ENCODE measurements at places on chromosomes 7 and 10. TPM values are rescaled to one million over a fixed set of nuclear protein-coding genes. Genes with fewer than 3 reads are reported as not detected.

- no peak for DNase-seq
These were observed 76.8 kb downstream of the VIPR2 start for GRCh38 chr7:159067576-159068487.

The THNSL1 gene
- 2.9 TPM for total RNA-seq

GRCh38 chr10:45375716-45376231 is 1.8 kb downstream of the ALOX5 start:
- no peak for DNase-seq

The SVOPL gene
- not detected for total RNA-seq

DNA sequence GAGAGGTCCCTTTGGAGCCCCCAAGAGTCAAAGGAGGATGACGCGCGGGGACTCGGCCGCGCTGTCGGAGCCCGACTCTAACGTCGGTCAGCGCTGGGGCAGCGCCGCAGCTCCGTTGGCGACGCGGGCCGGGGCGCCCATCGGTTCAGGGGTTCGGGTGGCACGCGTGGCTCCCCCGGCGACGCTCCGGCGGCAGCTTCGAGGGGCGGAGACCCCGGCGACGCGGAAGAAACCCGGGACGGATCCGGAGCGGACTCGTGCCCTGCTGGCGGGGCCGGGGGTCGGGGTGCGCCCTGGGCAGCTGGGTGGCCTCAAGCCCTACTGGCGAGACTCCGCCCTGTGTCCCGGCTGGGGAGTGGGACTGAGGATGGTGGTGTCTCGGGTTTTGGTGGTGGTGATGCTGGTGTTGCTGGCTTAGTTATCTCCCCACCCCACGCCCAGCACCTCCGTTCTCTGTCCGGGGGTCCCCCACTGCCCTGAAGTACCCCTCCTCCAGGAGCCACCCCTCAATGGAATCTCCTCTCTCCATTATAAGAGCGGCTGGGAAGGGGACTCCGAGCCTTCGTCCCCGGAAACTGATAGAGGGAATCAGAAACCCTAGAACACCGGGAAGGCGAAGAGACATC is at the start of gene NAT16:
Gene NAT16 (minus strand): TSS at position 164 of the 626 bp plus-strand sequence. CDS start 5,486 bp downstream, outside the sequence.
- DNase-seq = peak; percentile 55

GRCh38 chr10:48417374-48417773 is 110.9 kb downstream of the MAPK8 start:
- DNase-seq = no peak

GRCh38 chr7:30896036-30896435 is 15.6 kb upstream of the AQP1 start:
- no peak for DNase-seq

- no peak for DNase-seq
These were observed 169.6 kb downstream of the SRPK2 start for GRCh38 chr7:105218939-105219770.

The CCDC172 gene
- total RNA-seq = not detected

GRCh38 chr10:47376522-47377220 is 7.4 kb downstream of the ZNF488 start:
- no peak for DNase-seq

The TMEM273 gene
- 0.39 TPM for total RNA-seq

- DNase-seq = no peak
These were observed 2.3 kb downstream of the GRM8 start for GRCh38 chr7:127250312-127251035.

DNA sequence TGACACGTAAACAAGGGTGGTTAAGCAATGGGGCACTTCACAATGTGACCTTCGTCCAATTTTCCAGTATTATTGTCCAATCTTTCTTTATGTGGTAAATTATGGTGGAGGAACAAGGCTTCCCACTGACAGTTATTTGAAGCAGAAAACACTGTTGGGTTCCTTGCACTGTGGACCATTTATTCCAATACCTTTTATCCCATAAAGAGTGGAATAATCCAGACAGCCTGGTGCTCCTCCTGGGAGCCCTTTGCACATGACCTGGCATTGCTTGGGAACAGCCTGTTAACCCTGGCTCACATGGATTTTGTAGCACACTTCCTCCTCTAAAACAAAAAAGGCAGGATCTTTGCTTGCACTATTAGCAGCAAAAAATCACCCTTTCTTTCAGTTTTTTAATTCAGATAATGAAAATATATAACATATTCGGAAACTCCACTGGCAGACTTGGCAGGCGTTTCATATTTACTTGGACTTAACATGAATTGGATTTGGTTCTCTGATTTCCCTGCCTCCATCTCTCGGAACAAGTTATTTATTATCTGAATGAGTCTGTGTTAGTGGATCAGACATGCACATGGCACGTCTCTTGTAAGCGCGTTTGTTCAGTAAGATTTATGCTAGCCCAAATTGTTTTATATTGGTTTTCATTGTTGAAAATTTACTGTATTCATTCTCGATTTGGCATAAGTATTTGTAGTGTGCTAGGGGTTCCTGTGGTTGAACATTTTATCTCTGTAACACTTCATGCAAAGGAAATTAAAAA is 59.3 kb downstream of the BMPER start:
- no peak for DNase-seq

The RADIL gene
- 31.3 TPM for total RNA-seq

DNA sequence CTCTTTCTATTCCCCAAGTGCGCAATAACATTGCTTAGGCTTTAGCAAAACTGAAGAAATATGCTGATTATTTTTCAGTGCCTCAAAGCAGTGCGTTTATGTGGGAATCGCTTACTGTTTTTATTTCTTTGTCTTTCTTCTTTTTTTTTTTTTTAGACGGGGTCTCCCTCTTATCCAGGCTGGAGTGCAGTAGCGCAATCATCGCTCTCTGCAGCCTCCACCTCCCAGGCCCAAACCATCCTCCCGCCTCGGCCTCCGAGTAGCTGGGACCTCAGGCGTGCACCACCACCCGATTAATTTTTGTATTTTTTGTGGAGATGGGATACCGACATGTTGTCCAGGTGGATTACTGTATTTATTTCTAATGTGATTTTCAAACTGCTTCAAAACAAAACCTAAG is 1.2 kb downstream of the DENND10 start:
- DNase-seq = no peak

GRCh38 chr10:93475227-93475626 is 6.9 kb downstream of the MYOF start:
- DNase-seq = no peak

The SYT15 gene
- total RNA-seq = 2.5 TPM

DNA sequence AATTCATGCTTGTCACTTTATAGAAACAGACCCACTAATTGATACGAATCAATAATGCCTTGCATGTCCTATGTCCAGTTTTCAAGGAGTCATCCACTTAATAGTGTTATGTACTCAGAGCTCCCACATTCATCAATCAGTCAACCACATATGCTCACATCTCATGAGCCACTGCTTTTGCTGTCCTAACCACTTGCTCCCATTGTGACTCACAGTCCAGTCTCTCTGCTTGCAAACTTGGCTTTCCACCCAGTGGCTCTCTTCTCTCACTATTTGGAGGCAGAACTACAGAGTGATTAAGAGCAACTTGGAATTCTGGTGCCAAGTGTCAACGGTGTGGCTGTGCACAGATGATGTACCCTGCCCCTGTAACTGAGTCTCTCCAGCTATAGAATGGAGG is 166.0 kb downstream of the SNX13 start:
- DNase-seq = no peak

DNA sequence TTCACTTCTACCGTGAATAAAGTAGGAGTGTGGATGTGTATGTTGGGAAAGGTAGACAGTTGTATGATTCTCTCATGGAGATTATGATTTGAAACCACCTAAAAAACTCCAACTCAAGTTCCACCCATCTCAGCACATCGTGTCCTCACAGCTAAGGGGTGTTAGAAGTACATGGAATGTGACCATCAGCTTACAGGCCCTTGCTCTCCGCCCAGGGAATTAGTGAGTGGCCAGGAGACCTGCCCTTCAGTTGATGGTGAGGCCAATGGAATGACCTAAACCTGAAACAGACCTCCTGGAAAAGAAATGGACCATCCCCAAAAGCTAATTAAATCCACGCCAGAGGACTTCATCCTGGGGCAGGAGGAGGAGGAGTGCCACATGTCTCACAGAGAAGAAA is 2.1 kb upstream of the WNT2 start:
- DNase-seq = no peak

DNA sequence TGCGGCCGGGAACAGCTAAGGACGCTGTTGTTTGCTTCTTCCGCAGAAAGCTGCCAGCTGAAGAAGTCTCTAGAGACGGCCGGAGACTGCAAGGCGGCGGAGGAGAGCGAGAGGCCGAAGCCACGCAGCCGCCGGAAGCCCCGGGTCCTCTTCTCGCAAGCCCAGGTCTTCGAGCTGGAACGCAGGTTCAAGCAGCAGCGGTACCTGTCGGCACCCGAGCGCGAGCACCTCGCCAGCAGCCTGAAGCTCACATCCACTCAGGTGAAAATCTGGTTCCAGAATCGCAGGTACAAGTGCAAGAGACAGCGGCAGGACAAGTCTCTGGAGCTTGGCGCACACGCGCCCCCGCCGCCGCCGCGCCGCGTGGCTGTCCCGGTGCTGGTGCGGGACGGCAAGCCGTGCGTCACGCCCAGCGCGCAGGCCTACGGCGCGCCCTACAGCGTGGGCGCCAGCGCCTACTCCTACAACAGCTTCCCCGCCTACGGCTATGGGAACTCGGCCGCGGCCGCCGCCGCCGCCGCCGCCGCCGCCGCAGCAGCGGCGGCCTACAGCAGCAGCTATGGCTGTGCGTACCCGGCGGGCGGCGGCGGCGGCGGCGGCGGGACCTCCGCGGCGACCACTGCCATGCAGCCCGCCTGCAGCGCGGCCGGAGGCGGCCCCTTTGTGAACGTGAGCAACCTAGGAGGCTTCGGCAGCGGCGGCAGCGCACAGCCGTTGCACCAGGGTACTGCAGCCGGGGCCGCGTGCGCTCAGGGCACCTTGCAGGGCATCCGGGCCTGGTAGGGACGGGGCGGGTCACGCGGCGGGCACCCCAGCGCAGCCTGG is 2.4 kb downstream of the NKX2-3 start:
- DNase-seq = peak; percentile 65

The ACTL6B gene
- 95.2 TPM for total RNA-seq

DNA sequence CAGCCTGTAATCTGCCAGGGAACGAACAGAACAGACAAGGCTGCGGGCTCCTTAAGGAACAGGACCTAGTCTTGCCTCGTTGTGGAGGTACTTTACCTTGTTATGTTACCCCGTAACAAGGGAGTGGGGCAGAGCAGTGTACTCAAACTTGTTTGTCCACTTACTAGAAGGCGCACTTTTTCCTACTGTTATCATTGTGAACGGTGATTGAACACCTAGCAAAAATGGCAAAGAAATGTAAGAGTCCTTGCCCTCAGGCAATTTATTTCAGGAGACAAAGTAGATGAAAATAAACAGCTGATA is 620 bp upstream of the IMPDH1 start:
- no peak for DNase-seq

The C10orf67 gene
- total RNA-seq = not detected

DNA sequence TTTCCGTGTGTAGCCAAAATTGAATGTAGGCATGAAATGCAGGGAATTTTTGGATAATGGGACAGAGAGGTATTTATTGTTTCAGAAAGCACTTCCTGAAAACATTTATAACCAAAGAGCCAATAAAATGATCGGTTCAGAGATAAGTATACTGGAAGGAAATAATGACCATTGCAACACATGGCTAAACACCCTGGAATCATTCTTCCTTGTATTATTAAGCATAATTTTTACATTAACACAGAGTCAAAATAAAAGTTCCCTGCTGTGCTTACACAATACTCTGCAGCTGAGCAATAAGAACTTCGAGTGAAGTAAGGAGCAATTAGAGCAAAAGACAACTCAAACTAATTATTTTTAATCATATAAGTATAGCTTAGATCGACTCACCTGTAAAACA is 648.3 kb downstream of the TNS3 start:
- no peak for DNase-seq

The ADAM12 gene
- 18.4 TPM for total RNA-seq

GRCh38 chr7:155746188-155746587 is 66.1 kb downstream of the SHH start:
- DNase-seq = no peak

The ADRB1 gene
- not detected for total RNA-seq

DNA sequence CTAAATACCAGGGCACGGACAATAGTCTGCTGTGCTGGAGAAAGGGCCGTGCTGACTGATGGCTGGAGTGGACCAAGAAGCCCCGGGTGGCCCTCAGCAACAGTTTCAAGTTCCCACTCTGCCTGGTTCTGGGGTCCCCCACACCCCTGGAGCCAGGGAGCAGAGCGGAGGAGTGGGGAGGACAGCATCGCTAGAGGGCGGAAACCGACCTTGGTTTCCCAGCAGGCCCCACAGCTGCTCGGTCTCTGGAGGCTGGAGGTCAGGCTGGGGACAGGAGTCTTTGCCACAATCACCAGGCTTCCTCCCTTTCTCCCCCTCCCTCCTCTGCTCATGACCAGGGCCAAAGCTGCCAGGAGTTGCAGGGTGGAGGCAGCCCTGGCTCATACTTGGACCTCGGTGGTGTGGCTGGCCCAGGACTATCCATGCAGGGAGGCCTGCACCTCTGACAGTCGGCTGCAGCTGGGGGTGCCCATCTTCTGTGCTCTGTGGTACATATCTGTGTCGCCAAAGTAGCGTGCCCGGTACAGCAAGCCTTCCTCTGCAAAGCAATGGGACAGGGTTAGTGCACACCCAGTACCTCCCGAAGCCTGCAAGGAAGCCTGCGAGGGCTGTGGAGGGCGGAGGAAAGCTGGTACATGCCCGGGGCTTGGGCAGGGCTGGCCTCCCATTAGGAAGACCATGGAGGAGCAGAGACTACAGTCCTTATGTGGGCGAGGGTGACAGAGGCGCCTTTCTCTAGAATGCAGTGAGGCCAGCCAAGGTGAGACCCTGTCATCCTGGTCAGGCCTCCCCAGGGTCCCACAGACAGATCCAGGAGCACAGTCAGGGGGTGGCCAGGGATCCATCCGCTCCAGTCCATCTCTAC is 19.1 kb downstream of the DNAJB12 start:
- DNase-seq = peak; percentile 49

DNA sequence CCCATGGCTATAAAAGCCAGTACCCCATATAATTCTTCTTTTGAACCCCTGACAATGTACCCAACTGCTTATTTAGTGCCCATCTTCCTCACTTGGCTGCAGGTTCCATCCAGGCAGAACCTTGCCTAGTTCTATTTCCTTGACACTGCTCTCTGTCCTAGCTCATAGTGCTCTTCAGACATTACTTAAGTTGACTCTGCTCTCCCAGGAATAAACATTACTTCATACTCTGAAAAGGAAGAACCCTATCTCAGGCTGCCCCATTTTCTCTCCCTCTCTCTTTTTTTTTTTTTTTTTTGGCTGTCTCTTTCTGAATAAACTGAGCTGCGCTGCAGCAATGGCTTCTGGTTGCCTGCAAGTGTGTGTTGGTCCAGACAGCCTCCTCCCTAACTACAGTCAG is 21.0 kb downstream of the ACTA2 start:
- DNase-seq = no peak

DNA sequence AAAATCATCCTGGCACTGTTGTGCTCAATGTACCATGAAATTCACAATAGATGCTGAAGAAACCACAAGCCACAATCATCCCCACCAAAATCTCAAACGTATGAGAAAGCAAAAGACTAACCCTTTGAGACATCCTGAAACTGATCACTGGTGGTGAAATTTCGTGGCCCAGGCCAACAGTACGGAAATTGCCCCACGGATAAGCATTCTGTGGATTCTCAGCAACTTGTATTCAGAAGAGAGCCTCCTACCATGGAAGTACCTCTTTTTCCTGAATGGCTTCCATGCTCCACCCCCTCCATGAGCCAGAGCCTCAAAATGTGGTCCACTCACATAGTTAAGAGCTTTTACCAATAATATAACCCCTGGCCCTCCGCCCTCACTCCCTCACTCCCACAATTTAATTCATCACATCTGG is 163.9 kb upstream of the AUTS2 start:
- DNase-seq = no peak

The ERVW-1 gene
- total RNA-seq = not detected

- DNase-seq = no peak
These were observed 260.6 kb downstream of the KCNMA1 start for GRCh38 chr10:77377034-77377433.

The GUSB gene
- total RNA-seq = 43.4 TPM

- no peak for DNase-seq
These were observed 141.1 kb downstream of the CDK14 start for GRCh38 chr7:90736968-90737939.
